ENCODE measurements at places on chromosomes 7 and 10. TPM values are rescaled to one million over a fixed set of nuclear protein-coding genes. Genes with fewer than 3 reads are reported as not detected.

Gene SPDYE3
- not detected for total RNA-seq

Gene TRIM73
- total RNA-seq, result 1.6 TPM

DNA sequence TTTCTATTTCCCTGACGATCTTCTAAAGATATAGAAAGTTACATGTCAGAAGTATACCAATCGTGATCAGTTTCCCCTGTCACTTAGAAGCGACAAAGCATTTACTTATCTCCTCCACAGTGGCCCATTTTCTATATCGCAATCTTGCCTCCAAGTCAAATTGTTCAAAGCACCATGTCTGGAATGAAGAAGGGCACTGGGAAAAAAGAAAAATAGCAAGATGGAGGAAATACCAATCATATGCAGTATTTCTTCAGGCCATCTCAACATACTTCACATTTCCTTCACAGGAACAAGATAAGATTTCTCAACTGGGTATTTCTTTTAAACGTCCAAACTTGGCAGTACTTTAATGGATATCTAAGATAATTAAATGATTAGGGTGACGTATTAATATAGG, 63.3 kb upstream of the IL6 start:
- no peak for DNase-seq

DNA sequence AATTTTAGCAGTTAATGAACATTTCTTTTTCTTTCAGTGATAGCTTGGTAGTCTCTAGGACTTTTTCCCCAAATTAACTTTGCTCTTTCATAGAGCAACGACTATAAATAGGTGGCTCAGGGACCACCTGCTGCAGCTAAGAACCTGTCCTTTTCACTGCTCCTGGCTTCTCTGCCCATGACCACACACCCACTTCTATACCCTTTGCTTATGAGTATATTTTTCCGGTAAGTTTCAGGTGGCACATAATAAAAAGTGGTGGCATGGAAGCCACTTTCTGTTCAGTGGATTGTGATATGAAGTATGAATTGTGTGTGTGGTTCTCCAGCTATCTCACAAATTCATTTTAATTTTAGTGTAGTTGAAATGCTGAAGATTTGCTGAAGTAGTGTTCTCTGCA, 1.2 kb downstream of the ING3 start:
- DNase-seq, result no peak
